Activated naive CD4-positive, alpha-beta T cell treated with anti-CD3 and anti-CD28 coated beads, Interleukin-2, amount 10 ng/mL, durations not matched to agents 7 days and 5 days (primary cell): ENCODE measurements at places on chromosomes 13 and 19.

GRCh38 chr13:92572190-92572589, 654.4 kb upstream of the GPC6 start:
- DNase-seq = no peak

GRCh38 chr19:50232600-50232999, 29.2 kb downstream of the MYH14 start:
- no peak for DNase-seq

- no peak for DNase-seq
Measured at GRCh38 chr19:47719047-47719859, 6.0 kb downstream of the EHD2 start.

DNA sequence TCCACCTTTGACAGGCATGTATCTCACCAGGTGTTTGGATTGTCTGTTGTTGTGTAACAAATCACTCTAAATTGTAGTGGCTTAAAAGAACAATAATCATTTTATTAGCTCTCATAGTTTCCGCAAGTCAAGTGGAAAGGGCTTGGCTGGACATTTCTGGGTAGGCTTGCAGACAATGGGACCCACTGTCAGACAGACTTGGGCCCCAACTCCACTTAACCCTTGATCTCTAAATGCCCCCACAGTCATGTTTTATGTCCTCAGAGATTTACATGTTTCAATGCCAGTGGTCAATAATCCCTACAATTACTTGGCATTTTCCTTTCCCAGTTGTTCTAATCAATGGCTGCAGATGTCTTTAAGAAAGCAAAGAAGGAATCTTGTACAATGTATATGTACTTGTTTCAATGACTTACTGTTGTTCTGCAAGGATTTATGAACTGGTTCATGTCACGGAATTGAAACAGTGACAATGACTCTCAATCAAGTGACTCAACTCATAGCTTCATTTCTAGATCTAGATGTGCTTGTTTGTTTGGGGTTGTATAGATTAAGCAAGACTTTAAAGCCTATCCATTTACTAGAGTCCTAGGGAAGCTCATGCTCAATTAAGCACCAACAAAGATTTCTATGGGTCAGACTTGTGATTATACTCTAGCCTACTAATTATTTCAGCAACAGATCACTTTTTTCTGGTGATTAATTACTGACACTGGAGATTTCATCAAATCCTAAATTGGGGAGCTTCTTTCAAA, 510.1 kb upstream of the NBEA start:
- DNase-seq = no peak

DNA sequence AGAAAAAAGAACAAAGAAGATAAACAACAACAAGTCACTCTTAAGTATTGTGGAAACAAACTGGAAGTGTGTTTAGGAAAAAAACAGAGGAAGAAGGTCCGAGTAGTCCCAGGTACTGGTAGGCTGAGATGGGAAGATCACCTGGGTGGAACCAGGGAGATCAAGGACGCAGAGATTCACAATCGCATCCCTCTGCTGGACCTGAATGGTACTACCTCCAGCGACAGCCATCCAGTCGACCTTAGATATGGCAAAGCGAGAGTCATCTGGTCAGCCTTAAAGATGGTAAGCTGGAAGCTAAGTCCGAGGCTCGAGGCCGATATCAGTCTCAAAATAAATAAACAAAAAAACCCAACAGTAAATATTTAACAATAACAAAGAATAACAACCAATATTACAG, 44.9 kb upstream of the ZNF91 start:
- no peak for DNase-seq

- DNase-seq = no peak
Measured at GRCh38 chr19:8367327-8368001, 3.5 kb downstream of the ANGPTL4 start.

- no peak for DNase-seq
Measured at GRCh38 chr13:50855681-50856080, 12.2 kb upstream of the DLEU7 start.

GRCh38 chr13:76854894-76855293, 31.3 kb downstream of the KCTD12 start:
- DNase-seq = no peak

- peak; percentile 86 for DNase-seq
Measured at GRCh38 chr19:2289714-2290435, 7.9 kb upstream of the PEAK3 start.

DNA sequence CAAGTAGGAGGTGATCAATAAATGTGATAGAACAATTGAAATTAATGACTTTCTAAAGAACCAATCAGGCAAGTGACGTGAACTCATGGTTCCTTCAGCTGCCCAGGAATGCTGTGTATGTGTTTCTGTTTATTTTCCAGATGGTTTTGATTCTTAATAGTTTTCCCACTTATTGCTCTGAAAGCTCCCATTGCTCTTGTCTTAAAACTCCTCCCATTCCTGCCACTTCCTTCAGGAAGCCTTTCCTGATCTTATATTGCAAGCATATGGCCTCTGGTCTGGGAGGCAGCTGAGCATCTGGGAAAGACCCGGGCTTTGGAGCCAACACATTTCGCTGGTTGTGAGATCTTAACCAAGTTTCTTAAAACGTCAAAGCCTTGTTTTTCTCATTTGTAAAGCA, 17.1 kb upstream of the LATS2 start:
- DNase-seq = no peak

DNA sequence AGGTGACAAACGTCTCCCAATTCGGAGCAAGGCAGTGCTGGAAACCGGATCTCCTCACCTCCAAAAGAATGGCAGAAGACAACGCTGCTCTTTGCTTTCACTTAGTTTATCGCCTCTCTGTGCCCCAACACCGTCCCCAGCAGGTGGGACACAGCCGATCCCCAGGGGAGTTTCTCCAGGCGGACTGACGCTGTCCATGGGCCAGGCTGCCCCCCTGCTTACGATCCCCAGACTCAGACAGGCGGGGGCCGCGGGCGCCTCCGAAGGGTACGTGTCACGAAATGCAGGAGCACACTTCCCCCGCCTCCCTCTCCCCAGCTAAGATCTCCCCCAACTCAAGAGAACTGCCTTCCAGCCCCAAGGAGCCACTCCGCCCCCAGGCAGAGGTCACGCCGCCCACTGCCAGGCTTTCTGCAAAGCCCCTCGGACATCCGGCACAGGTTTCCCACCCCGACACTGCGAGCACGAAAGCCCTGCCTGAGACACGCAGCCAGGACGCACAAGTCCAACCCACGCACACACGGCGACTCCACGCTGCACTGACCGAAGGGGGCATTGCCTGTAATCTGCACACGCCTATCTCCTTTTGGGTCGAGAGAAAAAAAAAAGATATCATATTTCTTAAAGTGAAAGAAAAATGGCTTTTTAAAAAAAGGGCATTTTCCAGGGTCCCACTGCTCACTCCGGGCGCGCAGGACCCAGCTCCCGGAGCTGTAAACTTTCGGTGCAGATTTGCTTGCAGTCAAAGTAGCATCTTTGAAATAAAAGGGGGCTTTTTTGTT, 2.0 kb downstream of the SPRY2 start:
- no peak for DNase-seq

- DNase-seq = no peak
Measured at GRCh38 chr13:112073245-112074138, 6.5 kb downstream of the SOX1 start.

DNA sequence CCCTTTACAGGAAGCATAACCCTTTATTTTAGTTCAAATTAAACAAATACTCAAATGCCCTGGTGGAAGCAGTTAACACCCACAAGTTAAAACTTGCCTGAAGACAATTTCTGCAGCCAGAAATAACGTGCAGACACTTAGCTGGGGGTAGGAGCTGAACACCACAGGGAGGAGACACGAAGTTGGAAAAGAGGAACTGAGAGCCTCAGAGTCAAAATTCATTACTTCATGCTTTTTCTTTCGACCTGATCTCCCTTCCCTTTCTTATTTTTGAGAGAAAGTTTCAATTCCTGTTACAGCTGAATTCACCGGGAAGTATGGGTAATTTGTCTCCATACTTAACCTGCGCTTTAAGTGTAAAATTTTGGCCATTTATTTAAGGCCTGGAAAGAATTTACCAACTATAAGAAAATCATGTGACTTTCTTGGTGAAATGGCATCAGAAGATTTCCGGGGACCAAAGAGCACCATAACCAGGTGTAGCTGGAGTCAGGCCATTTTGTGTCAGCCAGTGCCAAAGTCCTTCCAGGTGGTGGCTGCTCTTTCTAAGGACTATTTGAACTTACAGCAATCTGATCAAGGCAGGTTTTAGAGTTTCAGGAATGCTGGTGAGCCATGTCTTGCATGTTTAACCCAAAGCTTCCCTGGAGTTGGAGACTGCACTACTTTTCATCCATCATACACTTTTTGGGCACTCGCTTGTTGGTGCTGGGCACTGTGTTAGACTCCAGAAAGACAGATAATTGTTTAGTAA, 46.5 kb upstream of the RCBTB2 start:
- no peak for DNase-seq

GRCh38 chr19:31110336-31110735, 238.9 kb downstream of the TSHZ3 start:
- DNase-seq = no peak

DNA sequence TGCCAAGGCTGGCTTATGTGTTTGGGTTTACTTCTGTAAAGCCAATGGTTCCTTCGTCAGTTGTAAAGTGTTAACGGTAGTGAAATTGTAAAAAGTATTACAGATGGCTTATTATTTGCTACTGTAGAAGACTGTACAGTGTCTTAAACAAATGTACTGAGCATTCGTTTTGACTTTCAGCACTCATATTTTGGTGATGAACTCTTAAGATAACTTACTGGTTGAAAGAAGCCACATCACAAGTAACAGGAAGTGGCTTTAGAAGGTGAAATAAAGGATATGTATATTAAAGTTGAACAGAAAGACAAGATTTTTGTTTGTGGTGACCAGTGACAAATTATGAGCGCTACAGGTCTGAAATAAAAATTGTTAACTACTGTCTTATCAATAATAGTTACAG, 64.2 kb downstream of the URI1 start:
- DNase-seq = no peak

- DNase-seq = no peak
Measured at GRCh38 chr19:28020619-28021258, 1192.2 kb downstream of the UQCRFS1 start.

DNA sequence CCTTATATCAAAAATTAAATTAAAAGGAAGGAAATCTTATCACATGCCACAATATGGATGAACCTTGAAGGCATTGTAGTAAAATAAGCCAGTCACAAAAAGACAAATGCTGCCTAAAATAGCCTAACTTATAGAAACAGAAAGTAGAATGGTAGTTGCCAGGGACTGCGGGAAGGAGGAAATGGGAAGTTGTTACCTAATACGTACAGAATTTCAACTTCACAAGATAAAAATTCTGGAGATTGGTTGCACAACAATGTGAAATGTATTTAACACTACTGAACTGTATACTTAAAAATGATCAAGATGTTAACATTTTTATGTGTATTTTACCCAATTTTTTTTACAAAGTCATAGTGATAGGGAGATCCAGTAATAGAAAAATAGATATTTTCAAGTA, 10.2 kb upstream of the N4BP2L2 start:
- DNase-seq = no peak

GRCh38 chr13:113083402-113084061, 22.1 kb upstream of the F7 start:
- DNase-seq = no peak
